Activated CD4-positive, alpha-beta T cell treated with anti-CD3 and anti-CD28 coated beads, Interleukin-10, Interleukin-2, amounts not matched to agents 100 ng/mL and 50 ng/mL, durations not matched to agents 16 hours and 8 hours (primary cell): ENCODE measurements at places on chromosomes 7 and 10.

DNA sequence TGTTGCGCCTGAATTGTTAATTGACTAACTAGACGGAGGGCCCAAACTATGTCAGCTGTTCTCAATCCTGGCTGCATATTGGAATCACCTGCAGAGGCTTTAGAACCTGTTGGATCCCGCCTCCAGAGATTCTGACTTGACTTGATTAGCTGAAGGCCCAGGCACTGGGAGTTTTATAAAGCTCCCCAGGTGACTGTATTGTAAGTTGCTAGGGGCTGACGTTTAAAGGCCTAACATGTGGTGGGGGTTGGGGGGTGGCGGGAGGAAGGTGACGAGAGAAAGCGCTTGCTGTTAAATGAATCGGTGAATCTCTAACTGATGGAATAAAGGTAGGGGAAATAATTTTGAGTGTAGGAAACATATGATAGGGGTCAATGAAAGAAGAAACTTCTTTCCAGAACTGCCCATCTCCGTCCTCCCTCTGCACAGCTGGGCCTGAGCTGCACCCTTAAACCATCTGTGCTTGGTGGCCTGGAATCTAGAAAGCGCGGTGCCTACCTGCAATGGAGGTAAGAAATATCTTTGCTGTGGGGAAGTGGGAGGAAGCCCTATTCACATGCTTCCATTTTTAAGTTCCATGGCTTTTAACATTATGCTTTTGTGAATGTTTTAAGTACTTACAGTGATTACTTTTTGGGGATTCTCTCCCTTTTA is 225.0 kb upstream of the FAM3C start:
- DNase-seq, result no peak

GRCh38 chr7:82678259-82678658 is 234.7 kb upstream of the CACNA2D1 start:
- DNase-seq, result no peak

DNA sequence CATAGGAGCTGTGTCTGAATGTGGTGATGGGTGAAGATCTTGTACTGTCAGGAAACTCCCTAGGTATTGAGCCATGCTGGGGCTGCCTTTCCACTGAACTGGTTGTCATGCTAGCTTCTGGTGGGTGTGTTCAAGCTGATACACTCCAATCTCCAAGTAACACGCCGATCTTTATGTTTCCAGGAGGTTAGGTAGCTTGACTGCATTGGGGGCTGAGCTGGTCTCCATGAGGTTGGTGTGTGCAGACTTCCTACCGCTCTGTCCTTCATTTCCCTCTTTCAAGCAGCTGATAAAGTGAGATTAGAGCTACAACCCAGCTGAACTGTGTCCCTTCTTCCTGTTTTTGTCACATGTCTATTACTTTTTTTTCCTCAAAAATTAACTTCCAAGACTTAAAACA is 265.5 kb downstream of the ANKRD30A start:
- no peak for DNase-seq

DNA sequence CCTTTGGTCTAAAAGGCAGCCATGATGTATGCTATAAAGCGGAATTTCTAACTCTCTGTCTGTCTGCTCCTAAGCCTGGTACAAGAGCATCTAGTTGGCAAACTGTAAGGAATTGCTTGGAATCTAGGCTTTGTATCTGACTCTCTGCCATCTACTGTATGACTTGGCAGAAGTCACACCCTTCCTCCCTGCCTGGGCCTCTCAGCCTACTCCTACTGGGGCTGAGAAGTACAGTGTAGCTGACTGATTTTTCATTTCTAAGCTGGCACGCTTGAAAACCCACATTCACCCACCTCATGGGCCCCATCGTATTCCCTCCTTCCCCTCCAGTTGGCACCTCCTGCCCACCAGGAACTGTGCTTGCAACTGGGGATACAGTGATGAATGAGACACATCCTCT is 435.2 kb downstream of the PLXNA4 start:
- no peak for DNase-seq

GRCh38 chr7:42099470-42100155 is 137.4 kb downstream of the GLI3 start:
- no peak for DNase-seq

- DNase-seq, result no peak
These were observed 3.2 kb downstream of the HHEX start for GRCh38 chr10:92692697-92693533.

DNA sequence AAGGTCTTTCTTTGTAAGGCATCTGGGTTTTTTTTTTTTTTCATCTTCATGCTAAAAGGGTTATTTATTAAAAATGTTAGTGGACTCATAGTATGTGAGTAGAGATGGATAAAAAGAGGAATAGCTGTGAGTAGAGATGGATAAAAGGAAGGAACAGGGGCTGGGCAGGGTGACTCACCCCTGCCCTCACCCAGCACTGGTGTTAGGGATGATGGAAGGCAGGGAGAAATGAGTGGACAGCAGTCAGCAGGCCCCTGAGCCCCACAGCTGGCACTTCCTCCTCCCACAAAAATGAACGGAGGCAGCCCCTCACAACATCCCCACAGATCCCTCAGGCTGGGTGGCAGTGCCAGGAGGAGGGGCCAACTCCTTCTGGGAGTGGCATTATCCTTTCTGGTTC is 39.3 kb downstream of the ANTXRL start:
- no peak for DNase-seq

DNA sequence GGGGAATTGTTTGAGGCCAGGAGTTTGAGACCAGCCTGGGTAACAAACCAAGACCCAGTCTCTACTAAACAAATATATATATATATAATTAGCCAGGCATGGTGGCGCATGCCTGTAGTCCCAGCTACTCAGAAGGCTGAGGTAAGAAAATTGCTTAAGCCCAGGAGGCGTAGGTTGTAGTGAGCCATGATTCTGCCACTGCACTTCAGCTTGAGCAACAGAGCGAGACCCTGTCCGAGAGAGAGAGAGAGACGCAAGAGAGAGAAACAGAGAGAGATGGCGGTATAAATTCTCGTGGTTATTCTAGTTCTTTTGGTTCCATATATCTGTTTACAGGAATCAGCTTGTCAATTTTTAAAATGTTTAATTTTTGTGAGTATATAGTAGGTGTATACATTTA is 94.0 kb downstream of the TBXAS1 start:
- DNase-seq, result no peak

DNA sequence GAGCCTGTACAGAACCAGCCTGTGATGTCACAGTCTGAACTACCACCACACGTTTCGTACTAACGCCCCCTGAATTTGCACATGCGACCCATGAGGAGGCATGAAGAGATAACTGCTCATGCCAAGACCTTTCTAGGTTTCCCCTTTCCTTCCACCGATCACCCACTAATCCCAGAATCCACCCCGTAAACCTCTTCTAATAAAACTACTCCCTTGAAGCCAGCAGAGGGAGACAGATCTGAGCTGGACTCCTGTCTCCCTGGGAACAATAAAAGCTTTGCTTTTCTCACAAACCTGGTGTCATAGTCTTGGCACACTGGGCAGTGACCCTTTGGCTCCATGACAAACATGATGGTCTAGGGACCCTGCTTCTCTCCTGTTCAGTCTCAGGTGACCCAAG is 144.5 kb downstream of the FRMD4A start:
- DNase-seq, result peak; percentile 15

GRCh38 chr10:33347211-33347610 is 12.7 kb upstream of the NRP1 start:
- no peak for DNase-seq

GRCh38 chr7:97272237-97272975 is 154.9 kb downstream of the SDHAF3 start:
- no peak for DNase-seq

- no peak for DNase-seq
These were observed 103.3 kb upstream of the GATA3 start for GRCh38 chr10:7950981-7951847.

GRCh38 chr10:30043476-30044270 is 15.7 kb downstream of the JCAD start:
- no peak for DNase-seq

DNA sequence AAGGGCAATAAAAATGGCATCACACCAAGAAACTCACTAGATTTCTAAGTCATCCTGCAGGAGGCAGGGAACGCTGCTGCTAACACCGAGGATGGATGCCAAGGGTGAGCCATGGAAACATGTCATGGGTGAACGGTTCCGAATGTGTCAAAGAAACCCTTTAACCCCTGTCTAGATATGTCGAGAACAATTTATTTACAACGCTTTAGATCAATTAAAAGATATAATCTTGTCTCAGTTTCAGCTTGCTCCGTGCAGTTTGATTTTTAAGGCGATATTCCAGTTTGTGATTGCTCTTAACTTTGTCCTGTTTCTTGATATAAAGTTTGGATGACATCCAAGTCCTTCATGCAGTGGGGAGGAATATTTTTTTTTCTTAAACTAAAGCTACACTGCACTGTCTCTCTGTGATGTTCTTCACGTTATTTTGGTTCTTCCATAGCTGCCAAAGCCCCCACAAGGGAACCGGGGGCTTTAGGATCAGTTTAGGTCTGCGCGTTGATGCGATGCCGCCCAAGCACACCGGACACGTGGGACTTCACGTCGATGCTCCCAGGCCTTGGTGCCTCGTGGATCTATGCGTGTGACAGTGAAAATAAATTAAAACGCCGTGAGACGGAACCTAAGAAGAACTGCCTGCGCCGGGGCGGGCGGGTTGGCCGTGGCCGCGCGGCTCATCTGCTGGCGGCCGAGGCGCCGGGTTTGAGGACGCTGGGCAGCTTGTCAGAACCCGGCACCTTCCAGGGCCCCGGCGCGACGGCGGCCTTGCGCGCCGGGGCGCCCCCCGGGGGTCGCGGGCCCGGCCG is 220.3 kb downstream of the PHTF2 start:
- DNase-seq, result no peak

GRCh38 chr7:25638068-25638467 is 409.8 kb upstream of the NPVF start:
- DNase-seq, result no peak

GRCh38 chr10:13788711-13789447 is 202.1 kb downstream of the PRPF18 start:
- DNase-seq, result no peak

DNA sequence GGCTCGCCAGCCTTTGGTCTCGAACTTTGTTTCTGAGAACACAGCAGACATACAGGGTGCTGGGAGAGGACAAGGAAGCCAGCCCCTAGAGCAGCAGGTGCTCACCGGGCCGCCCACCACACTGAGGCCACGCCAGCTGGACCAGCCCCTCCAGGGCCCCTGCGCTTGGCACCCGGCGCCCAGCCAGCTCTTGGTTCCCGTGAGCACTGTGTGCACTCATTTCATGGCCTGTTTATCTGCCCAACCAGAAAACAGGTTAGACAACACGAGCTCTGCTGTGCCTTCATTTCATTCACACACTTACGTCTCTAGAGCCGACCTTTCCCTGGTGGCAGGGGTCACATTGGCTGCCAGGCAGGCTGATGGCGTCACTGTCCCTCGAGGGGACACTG is 104.0 kb downstream of the CYTH3 start:
- DNase-seq, result no peak

DNA sequence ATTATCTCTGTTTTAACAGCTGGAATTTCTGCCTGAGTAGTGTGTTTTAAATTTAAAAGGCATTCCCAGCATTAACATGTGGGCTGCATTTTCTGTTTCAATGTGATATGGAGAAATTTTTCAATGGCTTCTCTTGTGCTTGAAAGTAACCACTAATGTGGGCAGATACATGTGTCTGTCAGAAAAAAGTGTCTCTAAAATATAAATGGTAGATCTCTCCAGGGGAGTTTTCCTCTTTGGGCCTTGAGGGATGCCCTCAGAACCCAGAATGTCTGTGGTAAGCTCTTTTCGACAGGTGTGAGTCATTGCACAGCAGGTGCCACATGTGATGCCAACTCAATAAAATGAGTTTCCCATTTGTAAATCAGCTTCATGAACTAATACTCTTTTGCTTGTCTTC is 221.1 kb downstream of the SEMA3E start:
- DNase-seq, result no peak

DNA sequence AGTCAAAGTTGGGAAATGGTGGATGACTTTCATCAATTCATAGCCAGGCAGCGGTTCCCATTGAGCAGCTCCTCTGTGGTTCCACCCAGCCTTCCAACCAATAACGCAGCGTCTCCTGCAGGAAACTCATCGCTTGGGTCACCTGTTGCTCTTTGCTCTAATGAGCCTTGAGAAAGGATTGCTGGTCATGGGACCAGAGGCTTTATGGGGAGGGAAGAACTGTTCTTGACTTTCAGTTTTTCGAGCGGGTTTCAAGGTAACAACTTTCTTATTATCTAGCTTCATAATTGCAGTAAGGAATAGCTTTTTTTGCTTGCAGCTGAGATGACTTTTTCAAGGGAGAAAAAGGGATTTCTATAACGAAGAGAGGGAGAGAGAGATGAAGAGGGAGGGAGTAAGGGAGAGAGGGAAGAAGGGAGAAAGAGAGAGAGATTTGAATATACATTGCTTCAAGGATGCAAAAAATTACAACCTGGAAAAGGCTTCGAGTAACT is 405 bp upstream of the ENTPD1 start:
- no peak for DNase-seq

GRCh38 chr10:25157650-25158049 is 17.2 kb upstream of the GPR158 start:
- no peak for DNase-seq

- DNase-seq, result no peak
These were observed 36.8 kb downstream of the PPIF start for GRCh38 chr10:79383974-79384606.

- DNase-seq, result no peak
These were observed 43.1 kb downstream of the MINPP1 start for GRCh38 chr10:87547734-87548311.

GRCh38 chr10:34006471-34006870 is 672.0 kb upstream of the NRP1 start:
- DNase-seq, result no peak

- DNase-seq, result peak; percentile 44
These were observed 26.3 kb downstream of the GPR141 start for GRCh38 chr7:37709631-37710509.

DNA sequence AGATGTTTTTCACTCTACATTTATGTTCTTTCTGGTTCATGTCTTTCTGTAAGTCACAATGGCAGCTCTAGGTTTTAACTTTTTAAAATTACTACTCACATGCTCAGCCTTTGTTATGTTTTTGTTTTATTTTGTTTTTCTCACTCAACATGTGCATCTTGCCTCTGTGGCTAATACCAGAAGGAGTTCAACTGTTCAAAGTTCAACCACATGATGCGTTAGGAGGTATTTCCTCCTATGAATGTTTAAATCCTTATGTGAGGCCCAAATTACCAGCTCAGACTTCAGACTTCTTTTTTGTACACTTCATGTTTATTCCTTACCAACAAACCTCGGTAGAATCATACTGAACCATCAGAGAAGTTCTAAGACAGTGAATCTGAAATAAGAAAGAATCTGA is 151.6 kb downstream of the MALRD1 start:
- DNase-seq, result no peak

GRCh38 chr7:130182990-130183389 is 22.2 kb downstream of the TMEM209 start:
- DNase-seq, result peak; percentile 71

DNA sequence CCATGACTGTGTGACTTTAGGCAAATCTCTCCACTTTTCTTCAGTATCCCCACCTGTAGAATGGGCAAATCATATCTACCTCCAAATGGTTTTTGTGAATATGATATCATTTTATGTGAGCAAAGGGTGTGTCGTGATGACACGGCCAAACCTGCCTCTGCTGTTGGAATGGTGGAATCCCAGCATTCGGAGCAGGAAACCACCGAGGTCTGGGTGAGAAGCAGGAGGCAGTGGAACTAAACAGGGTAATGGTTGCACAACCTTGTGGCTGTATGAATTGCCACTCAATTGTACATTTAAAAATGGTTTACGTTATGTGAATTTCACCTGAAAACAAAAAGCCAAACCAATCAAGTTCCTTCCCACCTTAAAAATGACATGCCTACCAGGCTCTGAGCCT is 131.4 kb upstream of the ZMIZ1 start:
- no peak for DNase-seq
